Large intestine (tissue), 12 donors: ENCODE measurements at places on chromosomes 1 and 21. TPM values are rescaled to one million over a fixed set of nuclear protein-coding genes. Genes with fewer than 3 reads are reported as not detected.

ADORA3 gene
- polyA plus RNA-seq: 2.9 TPM

LCE2B gene
- polyA plus RNA-seq: not detected

FAM163A gene
- 5.5 TPM for polyA plus RNA-seq

CFHR1 gene
- polyA plus RNA-seq: 0.16 TPM

ARHGAP30 gene
- polyA plus RNA-seq: 5.7 TPM

AGO4 gene
- 19.9 TPM for polyA plus RNA-seq

CELA2A gene
- 0.18 TPM for polyA plus RNA-seq

GBP6 gene
- polyA plus RNA-seq: 0.04 TPM

DNAJB4 gene
- 29.7 TPM for polyA plus RNA-seq

NR5A2 gene
- polyA plus RNA-seq: 36.5 TPM

PLEKHN1 gene
- polyA plus RNA-seq: 0.49 TPM

PTPN7 gene
- polyA plus RNA-seq: 4.4 TPM

HNRNPCL4 gene
- polyA plus RNA-seq: not detected

REN gene
- polyA plus RNA-seq: 4.2 TPM
